Kidney (tissue), 22 donors: ENCODE measurements at places on chromosomes 2 and 18. TPM values are rescaled to one million over a fixed set of nuclear protein-coding genes. Genes with fewer than 3 reads are reported as not detected.

Gene IL37
- total RNA-seq = not detected

Gene NRP2
- total RNA-seq = 37.7 TPM

Gene SPEG
- 26.6 TPM for total RNA-seq

Gene PTPN18
- 89.2 TPM for total RNA-seq

Gene MAB21L4
- 6.1 TPM for total RNA-seq

Gene TEKT4
- 0.16 TPM for total RNA-seq

Gene RAD51AP2
- not detected for total RNA-seq

Gene CAVIN2
- 55.0 TPM for total RNA-seq

Gene PRKAG3
- total RNA-seq = not detected

Gene PDCL3
- 20.1 TPM for total RNA-seq

Gene RPRM
- 0.16 TPM for total RNA-seq

Gene MROH2A
- not detected for total RNA-seq

Gene TMEM247
- total RNA-seq = not detected

Gene ALPI
- 0.09 TPM for total RNA-seq

Gene CTNNA2
- not detected for total RNA-seq

Gene NT5C1B
- total RNA-seq = not detected
